Dorsolateral prefrontal cortex (tissue), 122 donors: ENCODE measurements at places on chromosomes 5 and 9.

DNA sequence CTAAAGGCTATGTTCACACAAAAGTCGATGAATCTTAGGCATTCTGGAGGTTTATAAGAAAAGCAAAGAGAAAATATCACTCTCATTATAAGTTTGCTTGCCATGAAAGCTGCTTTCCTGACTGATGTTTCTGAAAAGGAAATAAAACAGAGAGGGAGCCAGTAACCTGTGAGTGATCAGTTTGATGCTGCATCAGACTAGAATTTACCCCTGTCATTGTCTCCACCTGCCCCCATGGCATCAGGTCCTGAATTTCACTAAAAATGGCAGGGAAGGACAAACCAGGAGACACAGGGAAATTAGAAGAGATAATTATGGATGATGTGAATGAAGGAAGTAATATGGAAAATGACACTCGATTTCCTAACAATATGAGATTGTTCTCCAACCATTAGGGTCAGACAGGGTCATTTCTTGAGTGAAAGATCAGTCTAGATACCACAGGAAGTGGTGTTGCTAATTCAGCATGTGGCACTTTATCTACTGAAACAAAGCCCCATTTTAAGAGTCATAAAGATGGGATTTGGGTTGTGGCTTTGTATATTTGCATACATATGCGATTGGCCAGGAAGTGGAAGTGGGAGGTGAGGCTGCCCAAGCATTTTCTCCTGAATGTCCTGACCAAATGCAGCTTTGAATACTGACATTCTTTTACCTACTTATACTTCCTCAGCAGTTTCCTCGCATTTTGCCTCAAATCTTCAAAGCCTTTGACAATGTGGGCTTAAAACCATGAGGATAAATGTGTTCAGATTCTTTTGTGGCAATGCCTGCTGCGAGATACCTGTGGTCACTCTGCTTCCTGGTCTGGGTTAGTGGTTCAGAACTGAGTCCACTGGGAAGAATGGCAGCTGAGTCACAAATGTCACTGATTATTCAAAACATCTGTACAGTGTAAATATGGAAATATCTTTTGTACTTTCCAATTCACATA is 29.7 kb downstream of the MEGF10 start:
- DNase-seq: no peak

- no peak for DNase-seq
Observed at GRCh38 chr9:108182950-108183381, 672.8 kb downstream of the ACTL7B start.

- no peak for DNase-seq
Observed at GRCh38 chr5:127428748-127429147, 88.7 kb upstream of the PRRC1 start.

- DNase-seq: no peak
Observed at GRCh38 chr9:100324594-100325200, 28.0 kb downstream of the TEX10 start.

- peak; percentile 49 for DNase-seq
Observed at GRCh38 chr5:132886064-132886823, 12.8 kb downstream of the LEAP2 start.

DNA sequence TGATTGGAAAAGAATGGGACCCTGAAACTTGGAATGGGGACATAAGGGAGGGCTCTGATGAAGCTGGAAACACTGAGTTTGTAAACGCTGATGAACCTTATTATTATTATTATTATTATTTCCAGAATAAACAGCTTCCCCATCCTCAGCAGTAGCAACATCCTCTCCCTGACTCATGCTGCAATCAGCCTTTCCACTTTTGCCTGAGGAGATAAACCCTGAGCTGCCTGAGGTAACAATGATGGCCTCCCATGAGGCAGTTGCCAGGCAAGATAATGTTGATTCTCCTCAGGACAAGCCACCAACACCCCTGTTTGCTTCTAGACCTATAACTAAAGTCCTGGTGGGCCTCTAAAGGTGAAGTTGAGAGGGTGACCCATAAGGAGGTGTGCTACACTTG is 139.2 kb upstream of the ATP10B start:
- DNase-seq: no peak

DNA sequence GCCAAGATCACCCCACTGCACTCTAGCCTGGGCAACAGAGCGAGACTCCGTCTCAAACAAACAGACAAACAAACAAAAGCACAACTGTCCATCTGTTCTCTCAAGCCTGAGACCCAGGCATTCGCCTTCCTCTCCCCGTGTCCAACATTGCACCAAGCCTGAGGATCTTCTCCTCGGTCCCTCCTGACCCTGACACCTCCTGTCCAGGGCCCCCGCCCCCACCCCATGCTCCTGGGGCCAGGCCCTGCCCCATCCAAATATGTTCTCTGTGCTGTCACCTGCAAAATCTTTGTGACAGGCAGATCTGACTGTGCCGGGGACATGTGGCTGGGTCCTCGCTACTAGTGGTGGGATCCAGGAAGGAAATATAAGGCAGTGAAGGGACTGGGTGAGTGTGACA is 33.4 kb upstream of the UNC5A start:
- peak; percentile 3 for DNase-seq

DNA sequence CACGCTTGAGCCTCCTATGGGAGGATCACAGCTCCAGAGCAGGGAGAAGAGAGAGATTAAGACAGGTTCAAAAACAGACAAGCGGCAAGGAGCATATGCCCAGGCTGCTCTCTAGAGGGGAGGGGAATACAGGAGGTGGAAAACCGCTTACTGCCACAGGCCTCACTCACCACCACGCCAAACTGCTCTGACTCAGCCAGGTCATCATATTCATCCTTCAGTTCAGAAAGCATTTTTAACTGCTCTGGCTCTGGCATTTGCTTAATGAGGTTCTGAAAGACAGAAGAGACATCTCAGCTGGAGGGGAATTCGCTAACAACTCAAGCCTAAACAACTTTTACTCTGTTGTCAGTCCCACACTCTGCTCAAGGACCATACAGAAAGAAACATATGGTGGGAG is 40.1 kb downstream of the PCDHGC5 start:
- DNase-seq: no peak

DNA sequence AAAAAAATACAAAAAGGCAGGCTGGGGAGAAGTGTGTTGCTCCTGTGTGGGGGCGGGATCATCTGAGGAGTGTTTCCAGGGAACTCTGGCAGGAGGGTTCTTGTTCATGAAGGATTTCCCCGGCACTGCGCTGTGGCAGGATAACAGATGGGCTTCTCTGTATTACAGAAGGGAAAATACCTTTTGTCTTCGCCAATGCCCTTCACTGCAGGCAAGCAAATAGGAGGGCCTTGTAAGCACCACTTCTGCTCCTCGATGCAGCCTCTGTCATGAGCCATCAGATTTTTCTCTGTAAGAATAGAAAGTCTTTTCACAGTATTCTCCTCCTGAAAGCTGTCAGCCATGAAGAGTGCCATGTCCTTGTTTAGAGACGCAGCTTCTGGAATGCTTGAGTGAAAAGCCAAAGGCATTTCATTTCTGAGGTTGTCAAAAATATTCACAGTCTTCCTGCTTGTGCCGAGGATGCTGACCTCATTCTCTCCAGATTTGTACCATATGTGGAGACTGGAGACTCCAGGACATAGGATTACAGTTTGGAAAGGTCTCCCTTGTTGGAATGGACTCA is 294.0 kb downstream of the YTHDC2 start:
- peak; percentile 53 for DNase-seq

DNA sequence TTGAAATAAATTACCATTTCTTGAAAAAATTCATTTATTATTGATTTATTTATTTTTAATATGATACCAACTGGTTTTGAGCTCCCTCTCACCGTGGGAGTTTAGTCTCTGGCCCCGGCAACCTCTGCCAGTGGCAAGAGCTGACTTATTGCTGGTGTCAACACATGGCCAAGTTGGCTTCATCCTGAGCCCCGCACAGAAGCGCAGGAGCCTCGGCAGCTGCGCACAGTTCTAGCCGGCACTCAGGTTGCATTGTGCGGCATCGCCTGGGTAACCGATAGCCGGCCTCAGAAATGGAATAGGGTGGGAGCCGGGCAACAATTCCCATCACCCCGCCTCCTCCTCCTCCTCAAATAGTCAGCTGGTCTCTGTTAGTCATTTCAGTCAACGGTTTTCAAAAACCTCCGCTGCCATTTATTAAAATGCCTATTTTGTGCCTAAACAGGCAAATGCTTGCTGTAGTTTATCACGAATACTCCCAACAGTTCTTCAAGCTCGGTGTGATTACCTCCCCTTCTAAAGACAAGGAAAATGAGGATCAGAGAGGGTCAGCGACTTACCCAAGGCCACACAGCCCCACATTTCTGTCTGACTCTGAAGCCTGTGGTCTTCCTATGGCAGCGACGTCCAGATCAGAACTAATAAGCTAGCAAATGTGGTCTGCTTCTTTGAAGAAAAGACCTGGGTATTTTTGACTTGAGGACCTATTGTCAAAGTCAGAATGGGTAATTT is 15.7 kb upstream of the MSX2 start:
- no peak for DNase-seq

- no peak for DNase-seq
Observed at GRCh38 chr5:35029333-35029732, 18.4 kb downstream of the AGXT2 start.

DNA sequence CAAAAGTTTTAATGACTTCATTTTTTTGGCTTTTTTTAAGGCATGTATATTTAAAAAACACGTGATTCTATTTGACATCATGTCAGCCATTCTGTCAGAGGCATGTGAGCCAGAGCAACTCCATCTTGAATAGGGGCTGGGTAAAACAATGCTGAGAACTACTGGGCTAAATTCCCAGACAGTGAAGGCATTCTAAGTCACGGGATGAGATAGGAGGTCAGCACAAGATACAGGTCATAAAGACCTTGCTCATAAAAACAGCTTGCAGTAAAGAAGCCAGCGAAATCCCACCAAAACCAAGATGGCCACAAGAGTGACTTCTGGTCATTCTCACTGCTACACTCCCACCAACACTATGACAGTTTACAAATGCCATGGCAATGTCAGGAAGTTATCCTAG is 1000.6 kb upstream of the DMAC1 start:
- DNase-seq: no peak

- no peak for DNase-seq
Observed at GRCh38 chr5:21121213-21121612, 1133.2 kb upstream of the CDH18 start.
